ENCODE measurements at places on chromosomes 11 and 22.

DNA sequence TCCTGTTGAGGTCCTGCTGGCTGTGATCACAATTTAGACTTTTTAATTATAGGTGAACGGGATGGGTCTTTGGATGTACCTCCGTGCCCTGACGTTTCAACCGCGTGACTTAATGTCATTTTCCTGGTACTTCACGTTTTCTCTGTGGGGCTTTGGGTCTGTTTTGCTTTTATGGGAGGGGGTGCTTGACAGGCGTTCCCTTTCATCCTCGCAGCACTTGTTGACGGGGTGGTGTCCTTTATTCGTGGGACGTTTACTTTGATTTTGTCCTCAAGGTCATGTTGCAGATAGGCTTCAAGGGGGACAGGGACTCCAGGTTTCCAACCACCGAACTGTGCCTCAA, 994 bp downstream of the PPP6R3 start:
- DNase-seq = no peak

DNA sequence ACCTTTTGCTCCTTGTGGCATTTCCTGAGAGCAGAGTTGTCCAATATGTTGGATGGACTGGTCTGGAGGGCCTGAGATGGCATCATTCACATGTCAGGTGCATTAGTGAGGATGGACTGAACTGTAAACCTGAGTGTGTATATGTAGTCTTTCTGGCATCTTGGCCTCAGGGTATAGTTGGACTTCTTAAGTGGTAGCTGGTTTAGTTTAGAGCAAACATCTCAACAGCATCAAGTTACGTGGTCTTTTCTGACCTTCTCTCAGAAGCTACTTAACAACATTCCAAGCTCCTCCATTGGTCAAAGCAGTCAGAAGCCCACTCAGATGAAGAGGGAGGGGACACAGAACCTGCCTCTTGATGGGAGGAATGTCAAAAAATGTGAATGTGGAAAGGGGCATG, 829.9 kb downstream of the METTL15 start:
- DNase-seq = no peak

GRCh38 chr22:31360029-31360428, 13.9 kb upstream of the PATZ1 start:
- DNase-seq = no peak

GRCh38 chr22:36510966-36511881, 4.4 kb upstream of the FOXRED2 start:
- peak; percentile 31 for DNase-seq

GRCh38 chr11:117999354-117999993, 13.3 kb downstream of the IL10RA start:
- no peak for DNase-seq

- no peak for DNase-seq
These were observed 8.2 kb downstream of the ARRB1 start for GRCh38 chr11:75342966-75343870.

DNA sequence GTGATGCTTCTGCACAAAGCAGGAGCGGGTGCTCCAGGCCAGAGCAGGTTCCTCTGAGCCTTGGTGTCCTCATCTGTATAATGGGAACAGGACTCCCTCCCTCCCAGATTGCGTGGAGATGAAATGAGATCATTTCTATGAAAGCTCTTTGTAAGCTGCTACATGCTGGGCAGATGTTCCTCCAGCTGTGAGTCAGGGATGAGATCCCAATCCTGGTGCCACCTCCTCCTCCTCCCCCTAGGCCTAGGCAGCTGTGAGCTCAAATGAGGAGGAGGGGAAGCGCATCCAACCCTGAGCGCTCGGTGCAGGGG, 7.0 kb upstream of the CABP2 start:
- no peak for DNase-seq

- peak; percentile 44 for DNase-seq
These were observed 572 bp upstream of the APLP2 start for GRCh38 chr11:130068986-130069658.

- no peak for DNase-seq
These were observed 4.8 kb downstream of the SLC35E4 start for GRCh38 chr22:30640361-30640760.

DNA sequence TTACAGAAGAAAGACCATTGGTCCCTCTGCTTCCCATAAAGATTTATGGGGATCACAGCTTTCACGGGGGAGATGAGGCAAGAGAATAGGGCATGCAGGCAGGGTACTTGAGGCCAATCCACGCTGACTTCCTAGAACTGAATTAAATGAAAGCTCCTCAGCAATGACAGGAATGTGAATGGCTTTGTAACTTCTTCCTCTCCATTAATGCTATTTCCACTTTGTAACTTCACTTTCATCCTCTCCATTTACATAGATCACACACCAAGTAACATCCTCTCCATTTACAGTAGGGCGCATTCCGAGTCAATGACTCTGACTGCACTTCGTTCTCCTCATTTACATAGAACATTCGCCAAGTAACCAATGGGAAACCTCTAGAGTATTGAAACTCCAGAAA, 89.8 kb downstream of the PIWIL4 start:
- no peak for DNase-seq

DNA sequence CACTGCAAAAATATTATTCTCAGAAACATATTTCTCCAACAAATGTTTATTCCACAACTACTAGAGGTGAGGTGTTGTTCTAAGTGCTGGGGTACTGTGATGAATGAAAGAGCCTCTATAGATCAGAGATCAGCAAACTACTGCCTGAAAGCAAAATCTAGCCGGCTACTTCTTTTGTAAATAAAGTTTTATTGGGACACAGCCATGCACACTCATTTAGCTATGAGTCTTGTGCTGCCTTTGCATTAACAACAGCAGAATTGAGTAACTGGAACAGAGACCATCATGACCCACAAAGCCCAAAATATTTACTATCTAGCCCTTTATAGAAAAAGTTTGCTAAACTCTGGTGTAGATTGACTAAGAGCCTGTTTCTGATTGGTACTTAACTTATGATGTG, 37.1 kb upstream of the CRYBB3 start:
- DNase-seq = no peak

- no peak for DNase-seq
These were observed 29.8 kb downstream of the CABIN1 start for GRCh38 chr22:24040946-24041345.

GRCh38 chr11:119370486-119371046, 10.9 kb downstream of the USP2 start:
- DNase-seq = no peak

GRCh38 chr22:37529652-37530345, 10.6 kb upstream of the CARD10 start:
- no peak for DNase-seq
